ENCODE measurements at places on chromosomes 7 and 10. TPM values are rescaled to one million over a fixed set of nuclear protein-coding genes. Genes with fewer than 3 reads are reported as not detected.

PAX4 gene
- not detected for total RNA-seq

AP1S1 gene
- 14.5 TPM for total RNA-seq

FAM13C gene
- not detected for total RNA-seq

LRRN3 gene
- total RNA-seq: 1.7 TPM

CALU gene
- total RNA-seq: 30.2 TPM

- DNase-seq: peak; percentile 97
These were observed at the start of the genes ACADSB and IKZF5 for GRCh38 chr10:123008355-123009104. Gene ACADSB, plus strand, starts transcription at chr10:123009006. Its CDS starts 24 bp downstream, at chr10:123009030. Gene IKZF5, minus strand, starts transcription at chr10:123008795. Its CDS starts 10,170 bp downstream, at chr10:122998625.

- no peak for DNase-seq
These were observed 165.0 kb downstream of the KMT2E start for GRCh38 chr7:105178928-105179541.

DNA sequence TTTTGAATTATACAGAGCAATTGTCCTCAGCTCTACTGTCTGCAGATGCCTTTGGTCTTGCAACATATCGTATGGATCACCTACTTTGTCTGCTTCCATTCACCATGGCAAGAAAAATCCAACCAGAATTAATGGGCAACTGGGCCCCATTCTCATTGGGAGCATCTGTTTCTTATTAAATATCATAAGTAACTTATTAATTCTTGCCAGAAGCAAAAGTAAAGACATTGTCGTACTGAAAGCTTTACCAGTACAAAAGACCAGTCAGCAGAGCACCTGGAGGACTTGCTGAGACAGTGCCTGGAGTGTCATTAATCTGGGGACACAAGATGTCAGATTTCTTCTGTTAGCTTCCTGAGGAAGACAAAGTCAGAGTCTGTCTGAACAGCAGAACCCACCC lies 404.5 kb downstream of the INHBA start:
- DNase-seq: no peak

- DNase-seq: no peak
These were observed 4.0 kb downstream of the BMI1 start for GRCh38 chr10:22324893-22325271.

- DNase-seq: no peak
These were observed 271.9 kb downstream of the TNS3 start for GRCh38 chr7:47310020-47310419.

DNA sequence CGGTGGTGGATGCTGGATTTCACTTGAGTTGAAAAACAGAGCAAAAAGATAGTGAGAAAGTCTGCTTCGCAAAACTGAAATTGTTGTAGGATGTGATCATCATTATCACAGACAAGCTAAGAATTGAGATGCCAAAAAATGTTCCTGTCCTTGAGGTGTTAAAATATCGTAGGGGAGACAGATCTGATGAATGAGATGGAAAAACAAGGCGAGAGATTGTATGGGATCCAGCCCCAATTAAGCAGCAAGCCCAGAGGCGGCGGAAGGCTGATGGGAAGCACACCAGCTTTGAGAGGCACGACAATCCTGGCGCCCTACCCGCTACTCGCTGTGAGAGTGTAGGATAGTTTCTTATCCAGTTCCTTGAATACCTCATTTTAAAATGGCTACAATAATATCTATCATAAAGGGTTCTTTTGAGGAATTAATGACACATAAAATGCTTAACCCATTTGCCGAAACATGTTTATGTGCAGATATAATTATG lies 131.1 kb upstream of the PTN start:
- DNase-seq: no peak

DNA sequence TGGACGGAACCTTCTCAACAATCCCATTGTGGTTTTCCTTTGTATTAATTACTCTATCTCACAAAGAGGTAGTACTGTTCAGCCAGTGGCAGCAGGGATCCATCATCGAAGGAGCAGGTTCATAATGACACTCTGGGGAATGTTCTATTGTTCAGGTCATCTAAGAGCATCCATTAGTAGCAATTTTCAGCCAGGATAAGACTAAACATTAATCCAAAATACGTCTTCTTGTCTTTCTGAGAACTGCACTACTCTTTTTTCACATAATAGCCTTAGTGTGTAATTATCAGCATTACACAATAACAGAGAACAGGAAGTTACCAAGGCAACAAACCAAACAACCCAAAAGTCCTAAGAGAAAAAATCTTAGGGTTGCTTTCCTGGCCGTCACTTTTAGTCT lies 259.5 kb upstream of the VWC2 start:
- DNase-seq: no peak

DNA sequence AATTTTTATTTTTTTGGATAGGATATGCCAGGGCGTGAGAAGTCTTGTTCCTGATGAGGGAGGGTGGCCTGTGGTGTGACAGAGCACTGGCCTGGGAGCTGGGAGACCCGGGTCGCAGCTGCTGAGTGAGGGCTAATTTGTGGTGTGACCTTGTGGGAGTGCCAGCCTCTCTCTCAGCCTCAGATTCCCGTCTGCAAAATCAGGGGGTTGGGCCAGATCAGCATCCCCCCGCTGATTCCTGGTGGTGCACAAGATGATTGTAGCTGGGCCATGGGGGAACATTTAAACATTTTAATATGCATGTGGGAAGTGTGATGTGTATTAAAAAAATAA lies 14.9 kb downstream of the TSPAN15 start:
- no peak for DNase-seq

GRCh38 chr10:76974017-76974691 lies 663.5 kb downstream of the KCNMA1 start:
- DNase-seq: no peak

GRCh38 chr7:135335628-135336139 lies 102.0 kb downstream of the STRA8 start:
- DNase-seq: peak; percentile 16

DNA sequence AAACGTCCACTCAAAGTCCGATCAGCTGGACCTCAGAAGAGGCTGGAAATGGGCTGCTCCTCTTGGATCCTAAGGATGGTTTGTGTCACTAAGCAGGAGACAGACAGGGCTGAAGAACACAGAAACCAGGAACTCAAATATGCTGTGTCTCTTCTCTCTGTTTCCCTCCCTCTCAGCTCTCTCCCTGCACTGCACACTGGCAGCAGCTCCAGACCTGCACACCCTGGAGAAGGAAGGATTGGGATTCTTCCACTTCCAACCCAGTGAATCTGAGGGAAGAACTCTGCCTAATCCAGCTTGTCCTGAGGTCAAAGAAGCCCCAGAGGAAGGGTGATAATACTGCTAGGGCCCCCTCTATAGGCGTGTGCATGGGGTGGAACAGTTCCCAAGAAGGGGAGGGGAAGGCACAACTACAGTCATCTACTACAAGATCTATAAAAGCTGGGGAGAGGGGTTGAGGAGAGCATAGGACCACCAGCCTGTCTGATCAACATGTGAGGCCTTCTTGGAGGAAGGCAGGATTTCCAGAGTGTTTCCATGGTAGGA lies 22.7 kb upstream of the ZCCHC24 start:
- no peak for DNase-seq

DNA sequence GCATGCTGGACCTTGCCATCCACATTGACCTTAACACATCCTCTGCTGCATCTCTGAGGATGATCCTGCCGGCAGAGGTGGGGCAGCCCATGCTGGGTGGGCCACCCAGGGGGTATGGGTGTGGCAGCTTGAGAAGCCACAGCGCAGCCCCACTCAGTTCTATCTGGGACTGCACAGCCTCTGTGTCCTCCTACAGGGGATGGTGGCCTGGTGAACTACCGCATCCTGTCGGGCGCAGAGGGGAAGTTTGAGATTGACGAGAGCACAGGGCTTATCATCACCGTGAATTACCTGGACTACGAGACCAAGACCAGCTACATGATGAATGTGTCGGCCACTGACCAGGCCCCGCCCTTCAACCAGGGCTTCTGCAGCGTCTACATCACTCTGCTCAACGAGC lies 12.2 kb upstream of the C10orf105 start:
- no peak for DNase-seq
